ENCODE measurements at places on chromosomes 12 and 14. TPM values are rescaled to one million over a fixed set of nuclear protein-coding genes. Genes with fewer than 3 reads are reported as not detected.

MGST1 gene
- polyA plus RNA-seq, result 919 TPM

KRT77 gene
- polyA plus RNA-seq, result not detected

KRT82 gene
- not detected for polyA plus RNA-seq

MANSC4 gene
- not detected for polyA plus RNA-seq

ASCL1 gene
- polyA plus RNA-seq, result not detected

IFNG gene
- not detected for polyA plus RNA-seq

DNA sequence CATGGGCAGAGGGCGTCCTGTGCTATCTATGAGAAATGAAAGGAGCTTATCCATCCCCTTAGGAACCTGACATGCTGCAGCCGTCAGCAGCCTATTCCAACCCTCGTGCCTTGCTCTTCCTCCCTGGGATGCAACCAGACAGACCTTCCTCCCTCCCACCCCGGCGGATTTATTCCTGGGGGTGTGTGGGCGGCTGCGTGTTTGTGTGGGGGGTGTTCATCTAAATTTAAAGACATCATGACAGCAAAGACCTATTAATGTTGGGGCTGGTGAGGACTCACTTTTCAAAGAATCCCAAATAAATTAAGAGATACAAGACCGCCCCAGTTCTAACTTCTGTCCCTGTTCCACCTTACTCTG is 52.0 kb downstream of the WSCD2 start:
- DNase-seq, result no peak

DNA sequence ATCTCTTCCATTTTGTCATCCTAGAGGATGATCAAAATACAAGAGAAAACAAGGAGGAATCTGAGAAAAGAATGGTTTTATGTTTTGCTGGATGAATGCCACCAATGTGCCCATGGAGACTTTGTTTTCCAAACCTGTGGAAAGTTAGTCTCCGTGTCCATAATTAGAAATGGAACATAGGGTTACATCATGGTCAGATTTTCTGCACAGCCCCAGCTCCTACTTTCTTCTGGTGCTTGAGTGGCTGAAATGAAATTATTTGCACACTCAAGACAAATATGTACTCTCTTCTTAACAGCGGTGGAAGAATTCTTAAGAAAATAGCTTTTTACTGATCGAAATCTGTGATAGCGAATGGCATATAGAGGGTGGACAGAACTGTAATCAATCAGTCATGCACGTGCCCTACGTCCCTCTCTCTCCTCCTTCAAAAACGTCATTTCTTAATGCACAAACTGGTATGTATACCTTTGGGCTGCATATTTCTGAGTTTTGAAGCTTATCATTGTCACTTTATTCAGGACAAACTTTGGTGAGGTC is 825.2 kb downstream of the AACS start:
- no peak for DNase-seq

GRCh38 chr12:93336291-93336741 is 41.4 kb upstream of the NUDT4 start:
- DNase-seq, result no peak

GRCh38 chr12:96766232-96766631 is 140.8 kb upstream of the NEDD1 start:
- DNase-seq, result peak; percentile 4

DNA sequence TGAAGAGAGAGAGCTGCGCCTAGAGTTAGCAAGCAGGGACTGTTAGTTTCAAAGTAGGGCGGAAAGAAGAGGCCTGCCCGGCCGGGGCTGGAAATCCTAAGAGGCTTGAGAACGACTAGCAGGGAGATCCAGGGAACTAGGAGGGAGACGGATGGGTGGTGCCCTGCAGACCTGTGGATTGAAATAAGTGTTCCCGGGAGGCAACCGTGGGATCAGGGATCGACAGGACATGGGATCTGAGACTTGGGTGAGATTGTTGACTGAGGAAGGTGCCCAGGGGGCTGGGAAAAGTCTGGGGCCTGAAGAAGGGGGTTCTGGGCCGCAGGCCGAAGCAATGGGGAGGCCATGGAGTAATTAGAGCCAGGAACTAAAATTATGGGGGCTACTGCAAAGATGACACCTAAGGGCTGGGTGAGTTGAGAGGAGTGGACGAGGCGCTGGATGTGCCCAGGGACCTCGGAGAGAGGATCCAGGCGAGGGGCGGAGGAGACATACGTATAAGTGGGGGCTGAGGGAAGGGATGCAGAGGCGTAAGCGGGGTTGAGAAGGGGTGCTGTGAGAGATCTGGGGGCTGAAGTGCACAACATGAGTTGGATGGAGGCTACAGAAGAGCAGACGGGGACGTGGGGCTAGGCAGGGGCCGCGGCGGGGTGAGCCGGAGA is 635 bp downstream of the LTA4H start:
- peak; percentile 38 for DNase-seq

DNA sequence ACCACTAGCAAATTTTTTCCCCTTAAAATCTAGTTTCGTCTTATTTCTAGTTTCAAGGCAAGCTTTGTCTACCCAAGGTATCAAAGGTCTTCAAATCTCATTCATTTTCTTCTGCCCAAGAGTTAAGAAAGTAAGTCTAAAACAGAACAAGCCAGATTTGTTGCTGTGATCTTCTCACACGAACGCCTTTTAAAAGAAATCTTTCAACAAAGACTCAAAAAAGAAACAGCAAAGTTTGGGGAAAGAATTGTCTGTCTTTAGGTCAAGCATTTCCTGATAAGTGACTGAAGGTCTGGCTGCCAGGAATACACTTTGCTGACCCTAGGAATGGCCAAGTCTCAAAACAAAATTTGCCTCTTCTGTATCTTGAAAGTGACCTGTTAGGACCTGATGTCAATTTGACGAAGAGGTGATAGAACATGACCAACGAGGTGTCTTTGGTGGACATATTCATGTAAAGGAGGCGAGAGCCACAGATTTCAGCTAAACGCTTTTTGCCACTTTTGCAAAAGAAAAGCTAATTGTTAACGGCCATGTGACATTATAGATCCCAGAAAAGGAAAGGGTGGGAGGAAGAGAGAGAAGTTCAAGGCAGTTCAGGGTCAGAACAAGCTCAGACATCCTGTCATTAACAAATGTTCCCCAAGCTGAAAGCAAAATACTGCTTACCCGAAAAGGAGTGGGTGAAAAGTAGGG is 1.7 kb downstream of the CDK17 start:
- peak; percentile 14 for DNase-seq

DNA sequence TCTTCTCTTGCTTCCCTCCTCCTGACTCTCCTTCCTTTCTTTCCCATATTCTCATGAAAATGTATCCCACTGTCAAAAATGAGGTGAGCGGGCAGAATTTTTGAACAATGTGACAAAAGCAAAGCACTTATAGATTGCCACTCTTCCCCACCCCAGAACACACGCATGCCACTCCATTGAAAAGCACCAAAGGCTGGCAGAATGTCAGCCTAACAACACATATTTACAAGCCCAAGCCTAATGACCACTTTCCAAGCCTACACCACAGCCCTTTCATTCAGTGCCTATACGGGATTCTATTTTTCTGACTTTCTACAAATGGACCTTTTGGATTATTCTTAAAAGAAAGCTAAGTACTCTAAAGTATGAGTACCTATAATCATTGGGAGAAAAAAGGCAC is 62.9 kb upstream of the METAP2 start:
- DNase-seq, result no peak

DNA sequence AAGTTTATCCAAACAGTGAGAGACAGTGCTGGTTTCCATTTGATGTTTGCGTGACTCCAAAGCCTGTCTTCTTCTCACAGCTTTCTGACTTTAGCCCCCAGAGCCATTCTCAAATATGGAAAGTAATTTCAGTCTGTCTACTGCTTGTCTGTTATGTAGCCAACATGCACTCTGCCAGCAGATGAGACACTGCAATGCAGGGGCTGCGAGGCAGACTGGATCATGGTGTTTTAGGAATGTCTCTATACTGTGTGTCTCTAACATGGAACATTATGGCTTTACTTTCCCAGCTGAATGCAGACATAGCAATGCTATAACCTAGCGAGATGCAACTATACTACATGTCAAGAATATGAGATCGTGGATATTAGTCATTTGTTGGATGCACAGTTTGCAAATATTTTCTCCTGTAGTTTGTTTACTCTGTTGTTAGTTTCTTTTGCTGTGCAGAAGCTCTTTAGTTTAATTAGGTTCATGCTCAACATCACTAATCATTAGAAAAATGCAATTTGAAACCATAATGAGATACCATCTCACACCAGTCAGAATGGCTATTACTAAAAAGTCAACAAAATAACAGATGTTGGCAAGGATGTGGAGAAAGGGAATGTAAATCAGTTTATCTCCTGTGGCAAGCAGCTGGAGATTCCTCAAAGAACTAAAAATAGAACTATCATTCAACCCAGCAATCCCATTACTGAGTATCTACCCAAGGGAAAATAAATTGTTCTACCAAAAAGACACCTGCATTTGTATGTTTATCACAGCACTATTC is 235.8 kb upstream of the TMTC1 start:
- DNase-seq, result no peak

DNA sequence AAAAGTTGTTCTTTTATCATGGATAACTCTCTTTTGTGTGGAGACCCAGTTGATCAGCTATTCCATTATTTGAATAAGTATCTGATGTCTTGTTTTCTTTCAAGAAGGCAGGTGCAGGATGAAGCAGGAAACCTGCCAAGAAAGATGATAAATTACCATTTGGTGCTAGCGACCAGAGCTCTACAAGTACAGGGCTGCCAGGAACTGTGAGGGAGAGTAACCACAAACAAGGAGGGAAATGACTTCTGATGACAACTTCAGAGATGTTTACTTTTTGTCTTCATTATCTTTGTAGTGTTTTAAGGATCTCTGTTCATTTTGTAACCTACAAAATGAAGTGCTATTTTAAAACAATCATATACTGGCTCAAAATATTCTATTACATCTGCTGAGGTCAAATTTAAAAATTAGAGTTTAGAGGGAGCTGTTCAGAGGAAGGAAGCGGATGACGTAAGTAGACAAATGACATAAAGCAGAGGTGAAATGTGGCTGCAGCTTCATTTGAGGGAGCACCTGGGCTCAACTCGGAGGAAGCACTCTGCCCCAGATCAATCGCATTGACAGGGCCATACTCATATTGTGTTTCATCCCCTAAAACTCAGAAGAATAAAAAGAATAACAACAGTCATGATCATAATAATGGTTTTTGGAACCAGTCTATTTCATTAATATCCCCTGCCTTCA is 226.8 kb downstream of the C12orf42 start:
- no peak for DNase-seq

DNA sequence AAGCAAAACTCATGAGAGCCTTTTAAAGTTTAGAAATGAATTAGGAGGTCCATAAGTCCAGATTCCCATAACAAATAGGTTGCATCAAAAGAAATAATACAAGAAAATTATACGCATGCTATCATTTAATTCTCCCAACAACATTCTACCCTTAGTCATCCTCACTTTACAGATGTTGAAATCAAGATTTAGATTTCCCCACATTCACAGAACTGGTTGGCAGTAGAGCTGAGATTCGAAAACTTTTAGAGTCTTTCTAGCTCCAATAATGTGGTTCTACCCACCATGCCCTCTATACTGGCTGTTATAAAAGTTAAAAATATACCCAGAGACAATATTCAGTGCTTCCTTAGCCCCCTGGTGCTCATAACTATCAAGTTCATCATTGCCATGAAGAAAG is 56.6 kb upstream of the METAP2 start:
- no peak for DNase-seq

DNA sequence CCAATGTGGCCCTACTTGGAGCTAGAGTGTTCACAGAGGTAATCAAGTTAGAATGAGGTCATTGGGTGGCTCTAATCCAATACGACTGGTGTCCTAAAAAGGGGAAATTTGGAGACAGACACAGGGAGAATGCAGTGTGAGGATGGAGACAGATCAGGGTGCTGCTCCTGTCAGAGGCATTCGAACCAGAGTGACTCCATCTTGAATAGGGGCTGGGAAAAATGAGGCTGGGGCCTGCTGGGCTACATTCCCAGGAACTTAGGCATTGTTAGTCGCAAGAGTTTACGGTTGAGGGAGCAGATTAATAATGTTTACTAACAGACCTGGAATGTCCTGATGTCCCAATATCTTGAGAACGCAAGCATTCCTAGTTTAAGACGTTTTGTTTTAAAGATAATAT is 20.2 kb downstream of the TNFAIP2 start:
- DNase-seq, result no peak

DNA sequence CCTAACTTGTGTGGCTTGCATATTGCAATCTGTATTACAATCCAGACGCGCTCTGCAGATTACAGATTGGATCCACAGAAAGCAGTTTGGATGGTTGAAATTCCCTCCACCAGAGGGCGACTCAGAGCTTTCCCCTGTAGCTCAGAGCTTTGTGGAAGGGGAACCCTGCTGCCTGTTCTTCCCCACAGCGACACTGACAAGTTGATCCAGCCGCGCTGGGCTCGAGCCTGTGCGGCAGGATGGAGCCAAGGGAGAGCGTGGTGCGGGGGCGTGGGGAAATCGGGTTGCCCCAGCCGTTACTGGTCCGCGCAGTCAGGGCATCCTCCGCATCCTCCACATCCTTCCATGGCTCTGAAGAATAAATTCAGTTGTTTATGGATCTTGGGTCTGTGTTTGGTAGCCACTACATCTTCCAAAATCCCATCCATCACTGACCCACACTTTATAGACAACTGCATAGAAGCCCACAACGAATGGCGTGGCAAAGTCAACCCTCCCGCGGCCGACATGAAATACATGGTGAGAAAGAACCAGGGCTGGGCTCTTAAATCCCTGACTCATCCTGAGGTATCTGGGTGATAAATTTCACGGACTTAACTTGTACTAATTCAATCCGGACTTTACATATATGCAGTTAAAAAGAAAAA is at the start of gene GLIPR1L1:
TSS of gene GLIPR1L1 (plus strand) at position 287 of the 647 bp plus-strand sequence. CDS start at position 346, 59 bp downstream.
- DNase-seq, result peak; percentile 48

DNA sequence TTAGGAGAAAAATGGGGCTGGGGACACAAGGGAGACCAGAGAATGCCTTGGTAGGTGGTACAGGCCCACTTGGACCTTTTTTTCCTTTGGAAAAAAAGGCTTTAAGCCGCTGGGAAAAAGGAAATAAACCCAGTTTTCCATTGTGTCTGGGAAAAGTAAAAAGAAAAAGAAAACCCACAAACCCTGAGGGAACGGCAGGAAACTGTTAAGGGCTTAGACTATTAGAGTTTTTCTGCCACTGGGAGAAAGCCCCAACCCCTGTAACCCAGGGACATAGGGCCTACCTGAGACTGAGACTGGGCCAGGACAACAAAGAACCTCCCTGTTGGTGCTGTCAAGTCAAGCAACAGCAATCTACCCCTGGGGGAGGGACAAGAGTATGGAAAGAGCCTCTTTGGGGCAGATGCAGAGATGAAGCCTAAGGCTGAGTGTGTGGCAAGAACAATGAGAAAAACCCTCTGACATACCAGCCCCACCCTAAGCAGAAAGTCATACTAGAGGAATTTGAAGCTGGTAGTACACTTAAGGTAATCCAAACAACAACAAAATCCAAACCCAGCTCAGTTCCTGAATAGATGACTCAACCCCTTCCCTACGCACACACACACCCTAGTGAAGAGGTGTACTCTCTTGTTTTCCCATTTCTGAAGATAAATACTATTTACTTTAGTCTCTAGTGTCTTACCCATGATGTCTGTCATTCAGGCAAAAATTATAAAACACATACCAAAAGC is 22.8 kb downstream of the ATF1 start:
- DNase-seq, result peak; percentile 84

GRCh38 chr14:98927986-98928385 is 344.0 kb downstream of the BCL11B start:
- DNase-seq, result no peak

All from A549 (cell line).